ENCODE measurements at places on chromosomes 2 and 18. TPM values are rescaled to one million over a fixed set of nuclear protein-coding genes. Genes with fewer than 3 reads are reported as not detected.

Gene KATNAL2
- 9.6 TPM for total RNA-seq

Gene CDKL4
- total RNA-seq = 1.3 TPM

Gene ASB18
- total RNA-seq = not detected

Gene SP9
- not detected for total RNA-seq

Gene IL36RN
- not detected for total RNA-seq
